Cortex of kidney (tissue), 1 donor: ENCODE measurements at places on chromosomes 2 and 18.

GRCh38 chr18:23066504-23067039 lies 68.7 kb upstream of the CABLES1 start:
- no peak for DNase-seq

DNA sequence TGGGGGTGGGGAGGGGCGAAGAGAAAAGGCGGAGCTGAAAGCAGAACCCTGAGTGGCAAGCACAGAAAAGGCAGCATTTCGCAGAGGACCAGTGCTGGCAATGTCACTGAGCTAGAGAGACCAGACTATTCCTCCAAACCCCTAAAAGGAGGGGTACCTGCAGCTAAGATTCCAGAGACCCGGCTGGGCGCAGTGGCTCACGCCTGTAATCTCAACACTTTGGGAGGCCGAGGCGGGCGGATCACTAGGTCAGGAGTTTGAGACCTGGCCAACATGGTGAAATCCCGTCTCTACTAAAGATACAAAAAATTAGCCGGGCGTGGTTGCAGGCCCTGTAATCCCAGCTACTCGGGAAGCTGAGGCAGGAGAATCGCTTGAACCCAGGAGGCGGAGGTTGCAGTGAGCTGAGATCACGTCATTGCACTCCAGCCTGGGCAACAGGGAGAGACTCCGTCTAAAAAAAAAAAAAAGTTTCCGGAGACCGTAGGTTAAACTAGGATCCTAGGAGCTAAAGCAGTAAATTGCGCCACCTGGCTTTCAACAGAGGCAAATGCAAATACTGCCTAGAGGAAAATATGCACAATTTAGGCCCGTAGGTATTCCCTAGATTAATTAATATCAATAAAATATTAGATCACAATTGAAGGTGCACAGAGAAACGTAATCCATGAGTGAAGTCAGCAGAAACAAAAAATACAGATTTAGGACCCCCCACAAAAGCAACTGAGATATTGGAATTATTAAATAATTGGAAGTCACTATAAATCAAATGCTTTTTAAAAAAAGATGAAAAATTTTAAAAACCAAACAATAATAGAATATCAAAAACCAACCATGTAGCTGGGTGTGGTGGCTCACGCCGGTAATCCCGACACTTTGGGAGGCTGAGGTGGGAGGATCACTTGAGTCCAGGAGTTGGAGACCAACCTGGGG lies 4.9 kb downstream of the UCN start:
- no peak for DNase-seq

DNA sequence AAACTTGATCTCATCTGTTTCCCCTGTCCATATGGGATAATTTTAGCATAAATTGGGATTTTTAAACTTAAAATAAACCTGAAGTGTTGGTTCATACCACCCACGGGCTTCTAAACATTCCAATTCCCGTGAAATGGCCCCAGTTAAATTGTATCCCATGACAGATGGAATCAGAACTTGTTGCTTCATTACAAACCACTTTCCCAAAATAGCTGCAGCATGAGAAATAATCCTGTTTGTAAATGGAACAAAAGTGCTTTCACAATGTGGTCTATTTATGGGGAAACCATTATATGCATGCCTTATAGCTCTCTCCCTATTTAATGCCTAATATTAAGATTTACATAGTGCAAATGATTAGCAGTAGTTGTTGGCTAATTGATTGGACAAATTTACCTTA lies 15.9 kb downstream of the SCG2 start:
- DNase-seq: no peak

DNA sequence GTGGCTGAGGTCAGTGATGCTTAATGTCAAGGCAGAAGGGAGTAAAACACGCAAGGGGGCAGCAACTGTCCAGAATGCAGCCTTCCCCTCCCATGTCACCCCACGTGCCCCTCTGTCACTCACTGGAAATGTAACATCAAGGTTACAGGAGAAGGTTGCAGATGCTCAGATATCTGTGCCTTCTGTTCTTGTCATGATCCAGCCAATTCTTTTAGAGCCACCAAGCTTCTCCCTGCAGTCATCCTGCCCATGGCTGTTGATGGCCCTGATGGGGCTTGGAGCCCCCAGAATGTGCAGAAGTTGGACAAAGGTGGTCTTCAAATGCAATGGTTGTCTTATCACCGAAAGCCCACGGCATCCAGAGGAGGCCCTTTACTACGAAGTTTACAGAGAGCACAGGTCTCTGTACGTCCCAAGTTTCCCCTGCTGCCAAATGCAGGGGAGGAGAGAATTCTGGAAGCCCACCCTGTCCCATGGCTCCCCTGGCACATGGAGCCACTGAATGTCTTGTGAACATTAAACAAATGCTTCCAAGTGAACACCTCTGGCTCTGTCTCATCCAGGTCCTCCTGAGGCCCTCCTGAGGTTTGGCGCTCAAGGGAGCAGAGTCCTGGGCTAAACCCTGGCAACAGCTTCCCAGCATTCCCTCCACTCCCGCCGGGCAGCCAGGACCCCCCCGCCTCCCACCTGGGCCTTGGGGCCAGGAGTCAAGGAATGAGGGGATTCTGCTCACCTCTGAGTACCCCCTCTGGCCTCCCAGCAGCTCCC lies 4.5 kb upstream of the GPR55 start:
- no peak for DNase-seq

DNA sequence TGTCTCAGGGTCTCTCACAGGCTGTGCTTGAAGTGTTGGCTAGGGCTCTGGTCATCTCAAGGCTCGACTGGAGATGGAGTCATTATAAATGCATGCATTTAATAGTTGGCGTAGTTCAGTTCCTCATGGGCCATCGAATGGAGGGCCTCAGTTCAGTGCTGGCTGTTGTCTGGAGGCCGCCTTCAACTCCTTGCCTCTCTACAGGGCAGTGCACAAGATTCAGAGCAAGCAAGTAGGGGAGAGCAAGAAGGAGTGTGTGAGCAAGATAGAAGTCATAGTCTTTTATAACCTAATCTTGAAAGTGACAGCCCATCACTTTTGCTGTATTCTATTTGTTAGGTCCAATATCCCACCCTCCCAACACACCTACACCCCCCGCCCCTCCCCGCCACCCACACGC lies 137.5 kb downstream of the BABAM2 start:
- DNase-seq: no peak

GRCh38 chr18:52716973-52717372 lies 377.0 kb downstream of the DCC start:
- no peak for DNase-seq

DNA sequence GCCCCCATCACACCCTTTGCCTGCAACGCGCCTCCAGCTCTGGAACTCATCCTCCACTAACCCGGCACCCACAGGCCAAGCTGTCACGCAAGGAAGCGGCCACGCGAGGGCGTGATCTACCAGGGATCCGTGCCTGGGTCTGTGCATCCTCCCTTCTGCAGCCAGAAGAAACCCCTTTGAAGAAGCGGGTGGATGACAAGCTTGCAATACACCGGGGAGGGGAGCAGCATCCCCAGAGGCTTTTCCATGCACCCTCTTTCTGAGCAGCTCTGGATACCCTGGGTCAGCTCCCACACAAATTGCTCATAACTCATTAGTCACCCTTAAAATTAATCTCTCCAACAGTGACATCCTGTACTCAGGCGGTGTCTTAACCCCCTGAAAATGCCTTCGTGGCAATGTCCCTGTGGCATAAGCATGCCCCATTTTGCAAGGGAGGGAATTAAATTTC lies 47.6 kb downstream of the PDCL3 start:
- DNase-seq: no peak
